NCI-H1105 treated with DMSO at 0.1 percent for 48 hours (cell line): ENCODE measurements at places on chromosomes 4 and X.

GRCh38 chrX:56222473-56223000 is 9.6 kb upstream of the KLF8 start:
- no peak for DNase-seq

GRCh38 chr4:146175541-146176453 is at the start of gene LSM6:
Gene LSM6 (plus strand): TSS chr4:146175718. CDS start chr4:146182922, 7,204 bp downstream.
- DNase-seq: peak; percentile 67

GRCh38 chr4:174225349-174226049 is 58.0 kb downstream of the FBXO8 start:
- DNase-seq: no peak

DNA sequence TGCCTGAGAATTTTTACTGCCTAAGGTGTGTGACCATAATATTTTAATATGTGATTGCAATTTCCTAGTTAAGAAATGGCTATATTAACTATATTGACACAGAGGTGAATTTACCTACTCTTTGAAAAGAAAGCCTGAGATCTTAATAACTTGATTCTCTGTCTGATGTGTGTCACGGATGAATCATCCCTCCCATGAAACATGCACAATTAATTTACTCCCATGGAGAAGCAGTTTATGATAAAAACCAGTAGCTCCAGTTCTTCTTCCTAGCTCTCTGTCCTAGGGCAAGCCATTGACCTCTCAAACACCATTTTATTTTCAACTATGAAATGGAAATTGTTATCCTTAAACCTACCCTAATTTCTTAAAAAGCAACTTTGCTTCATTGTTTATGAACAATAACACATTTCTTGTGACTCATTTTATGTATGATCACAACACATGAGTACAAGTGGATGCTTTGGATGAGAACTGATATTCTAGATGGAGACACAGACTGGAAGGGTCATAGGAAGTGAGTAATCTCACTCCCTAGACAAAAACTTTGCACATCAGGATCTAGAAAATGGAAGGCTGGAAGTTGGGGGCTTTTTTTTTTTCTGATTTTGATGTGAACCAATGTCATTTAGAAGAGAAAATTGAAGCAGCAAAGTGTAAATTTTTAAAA is 438.3 kb downstream of the GPAT3 start:
- DNase-seq: no peak

GRCh38 chrX:20042221-20042620 is 51.4 kb upstream of the BCLAF3 start:
- no peak for DNase-seq
